Urinary bladder (tissue), 4 donors: ENCODE measurements at places on chromosomes 1 and 21. TPM values are rescaled to one million over a fixed set of nuclear protein-coding genes. Genes with fewer than 3 reads are reported as not detected.

The HES3 gene
- total RNA-seq: not detected

The ATAD3C gene
- total RNA-seq: 0.26 TPM

The ACKR1 gene
- total RNA-seq: 7.1 TPM

The TMOD4 gene
- total RNA-seq: 2.3 TPM

The AGO4 gene
- total RNA-seq: 31.7 TPM

The GPR61 gene
- total RNA-seq: 0.11 TPM

The VAV3 gene
- 24.2 TPM for total RNA-seq

The TFF3 gene
- total RNA-seq: 6.8 TPM

The GABPB2 gene
- total RNA-seq: 16.9 TPM

The SPRR1B gene
- not detected for total RNA-seq

The CRNN gene
- not detected for total RNA-seq

The CHIA gene
- total RNA-seq: not detected

The OPRD1 gene
- 0.05 TPM for total RNA-seq

The MMEL1 gene
- 2.6 TPM for total RNA-seq

The SLC1A7 gene
- not detected for total RNA-seq

The TCHH gene
- total RNA-seq: not detected

The LYPD8 gene
- not detected for total RNA-seq

The JAK1 gene
- 137 TPM for total RNA-seq

The RAB3B gene
- total RNA-seq: 1.7 TPM

The TSSK3 gene
- 0.79 TPM for total RNA-seq

The IL19 gene
- total RNA-seq: not detected

The FCGR2B gene
- total RNA-seq: 3.4 TPM

The CGN gene
- total RNA-seq: 5.9 TPM

The AGO3 gene
- total RNA-seq: 53.1 TPM

The DCST2 gene
- total RNA-seq: 0.53 TPM

The CRB1 gene
- total RNA-seq: 0.58 TPM

The CLCA1 gene
- not detected for total RNA-seq

The EFNA4 gene
- total RNA-seq: 7.5 TPM

The UCK2 gene
- 19.8 TPM for total RNA-seq

The FMN2 gene
- 2.6 TPM for total RNA-seq

The KCNK2 gene
- 3.3 TPM for total RNA-seq

The CFAP126 gene
- not detected for total RNA-seq

The NBPF11 gene
- 16.5 TPM for total RNA-seq

The S100A10 gene
- 116 TPM for total RNA-seq

The TFF2 gene
- not detected for total RNA-seq

The ELAPOR1 gene
- total RNA-seq: 0.74 TPM

The CLDN8 gene
- 1.6 TPM for total RNA-seq

The OR6P1 gene
- not detected for total RNA-seq

The HTR1D gene
- 0.11 TPM for total RNA-seq

The PROK1 gene
- not detected for total RNA-seq

The NBPF6 gene
- total RNA-seq: not detected
